Skin of body (tissue), 3 donors: ENCODE measurements at places on chromosomes 1 and 21.

DNA sequence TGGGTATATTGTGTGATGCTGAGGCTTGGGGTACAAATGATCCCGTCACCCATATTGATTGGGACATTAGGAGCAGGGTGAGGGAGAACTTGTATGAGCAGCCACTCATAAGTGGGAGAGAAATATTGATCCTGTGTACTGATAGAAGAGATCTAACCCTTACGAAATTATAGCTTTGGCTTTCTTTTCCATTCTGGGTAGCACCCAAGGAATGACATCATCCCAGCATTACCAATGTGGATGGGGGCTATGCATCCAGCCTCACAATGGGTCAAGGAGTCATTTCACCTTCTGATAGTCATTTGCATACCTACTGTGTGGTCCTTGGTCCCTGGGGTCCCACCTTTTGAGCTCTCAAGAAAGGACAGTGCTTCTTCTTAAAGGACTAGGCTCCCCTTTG is 1.9 kb upstream of the NAV1 start:
- no peak for DNase-seq

DNA sequence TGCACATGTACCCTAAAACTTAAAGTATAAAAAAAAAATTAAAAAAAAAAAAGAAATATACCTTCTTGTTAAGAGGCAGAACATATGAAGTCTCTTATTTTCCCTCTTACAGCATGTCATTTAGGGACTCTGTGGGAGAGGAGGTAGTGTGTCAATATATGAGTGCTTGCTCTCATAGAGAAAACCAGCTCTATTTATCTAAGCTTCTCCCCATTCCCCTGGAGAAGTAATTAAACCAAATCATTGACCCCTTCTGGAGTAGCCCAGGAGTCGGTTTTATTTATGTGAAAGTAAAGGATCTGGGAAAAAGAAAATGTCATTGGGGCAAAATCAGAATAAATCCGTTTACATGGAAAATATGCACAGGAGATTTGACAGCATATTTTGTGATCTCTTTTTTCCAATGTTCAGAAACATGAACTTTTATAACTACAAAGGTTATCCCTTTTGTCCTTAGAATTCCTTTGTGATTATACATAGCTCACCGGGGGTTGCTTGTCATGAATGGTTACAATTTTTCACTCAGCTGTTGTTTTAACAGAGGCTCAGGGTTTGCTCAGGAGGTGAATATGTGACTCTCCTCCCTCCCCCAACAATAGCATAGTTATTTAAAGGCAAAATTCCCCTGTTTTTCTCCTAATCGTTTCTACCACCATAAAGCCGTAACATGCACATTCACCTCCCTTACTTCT is 114.5 kb upstream of the C1orf21 start:
- no peak for DNase-seq

DNA sequence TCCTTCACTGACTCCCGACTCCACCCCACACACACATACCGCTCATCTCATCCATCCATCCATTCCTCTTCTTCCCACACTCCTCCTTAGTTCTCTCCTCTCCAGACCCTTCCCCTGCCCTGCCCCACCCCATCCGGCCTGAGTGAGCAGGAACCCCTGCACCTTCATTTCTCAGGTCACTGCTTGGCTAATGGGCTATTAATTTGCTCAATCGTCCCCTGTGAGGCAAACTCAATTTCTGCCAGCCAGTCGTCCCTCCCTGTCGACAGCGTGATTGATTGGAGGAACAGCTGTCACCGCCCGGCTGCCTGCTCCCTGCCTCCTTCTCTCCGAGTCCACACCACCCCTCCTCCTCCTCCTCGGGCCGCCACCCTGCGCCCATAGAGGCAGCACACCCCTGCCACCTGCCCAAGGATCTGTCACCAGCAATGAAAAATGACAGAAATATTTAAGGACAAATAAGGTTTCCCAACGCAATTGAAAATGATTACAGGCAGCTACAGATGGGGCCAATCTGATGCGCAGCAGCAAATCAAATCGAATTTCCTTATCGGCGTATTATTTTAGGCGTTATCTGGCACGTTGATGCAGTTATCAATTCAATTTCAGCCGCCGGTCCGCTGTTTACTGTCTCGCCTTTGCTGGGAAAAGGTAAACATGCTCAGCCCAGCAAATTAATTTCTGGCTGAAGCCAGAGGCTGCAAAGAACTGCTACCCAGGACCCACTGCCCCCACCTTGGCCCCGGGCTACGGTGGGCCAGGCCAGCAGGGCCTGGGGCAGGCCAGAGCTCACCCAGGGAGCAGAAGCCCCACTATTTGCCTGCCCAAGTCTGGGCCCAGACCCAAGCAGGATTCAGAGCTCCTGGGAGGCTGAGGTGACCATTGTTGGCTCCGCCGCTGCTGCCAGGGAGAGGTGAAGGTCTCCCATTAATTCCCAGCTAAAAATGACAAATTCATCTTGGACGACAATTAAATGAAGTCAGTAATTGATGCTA is 71.3 kb downstream of the TMEM53 start:
- DNase-seq = no peak

DNA sequence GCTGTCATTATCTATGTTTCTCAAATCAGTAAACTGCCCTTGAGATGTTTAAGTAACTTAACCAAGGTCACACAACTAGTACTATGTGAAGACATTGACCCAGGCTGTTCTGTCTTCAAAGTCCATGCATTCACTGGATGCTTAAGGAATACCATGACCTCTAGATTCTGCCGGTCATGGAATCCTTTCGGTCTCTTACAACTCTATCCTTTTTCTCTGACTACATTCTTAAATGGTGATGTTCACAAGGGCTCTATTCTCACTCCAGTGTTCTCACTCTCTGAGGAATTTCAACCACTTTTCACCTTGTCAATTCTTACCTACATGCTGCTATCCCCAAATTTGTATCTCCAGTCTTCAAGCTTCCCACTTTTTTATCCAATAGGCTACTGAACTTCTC is 15.2 kb downstream of the CRYZ start:
- no peak for DNase-seq

GRCh38 chr1:2204415-2205190 is 10.0 kb upstream of the FAAP20 start:
- DNase-seq = peak; percentile 91

GRCh38 chr1:223628233-223629125 is 37.0 kb downstream of the CAPN8 start:
- DNase-seq = no peak

- no peak for DNase-seq
Measured at GRCh38 chr1:244384066-244384465, 67.6 kb downstream of the ADSS2 start.

- peak; percentile 47 for DNase-seq
Measured at GRCh38 chr1:150548632-150549495, at the start of gene ADAMTSL4. TSS of gene ADAMTSL4 (plus strand) at chr1:150549408. CDS start at chr1:150552289, 2,881 bp downstream.

GRCh38 chr1:54888080-54888733 is 1.2 kb upstream of the DHCR24 start:
- DNase-seq = no peak

DNA sequence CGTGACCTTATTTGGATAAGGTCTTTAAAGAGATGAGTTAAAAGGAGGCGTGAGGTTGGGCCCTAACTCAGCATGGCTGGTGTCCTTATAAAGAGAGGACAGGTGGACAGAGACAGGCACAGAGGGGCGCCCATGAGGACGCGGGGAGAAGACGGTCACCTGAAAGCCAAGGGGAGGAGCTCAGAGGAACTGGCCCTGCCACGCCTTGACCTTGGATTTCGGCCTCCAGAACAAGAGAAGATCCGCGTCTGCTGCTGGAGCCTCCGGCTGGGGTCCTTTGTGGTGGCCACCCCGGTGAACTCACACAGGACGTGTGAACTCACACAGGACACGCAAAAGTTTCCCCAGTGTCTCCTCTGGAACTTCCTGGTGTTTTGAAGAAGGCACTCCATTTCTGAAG is 122.7 kb downstream of the SIK1 start:
- no peak for DNase-seq

DNA sequence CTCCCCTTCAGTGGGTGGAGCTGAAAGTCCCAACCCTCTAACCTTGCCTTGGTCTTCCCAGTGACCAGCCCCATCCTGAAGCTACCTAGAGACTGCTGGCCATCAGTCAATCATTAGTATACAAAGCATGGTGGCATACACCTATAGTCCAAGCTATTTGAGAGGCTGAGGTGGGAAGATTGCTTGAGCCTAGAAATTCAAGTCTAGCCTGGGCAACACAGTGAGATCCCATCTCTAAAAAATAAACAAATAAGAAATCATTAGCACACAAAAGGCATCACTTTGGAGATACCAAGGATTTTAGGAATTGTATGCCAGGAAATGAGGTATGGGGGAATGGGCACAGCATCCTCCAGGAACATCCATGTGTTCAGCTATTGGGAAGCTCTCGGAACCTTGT is 4.4 kb upstream of the IFI6 start:
- no peak for DNase-seq

GRCh38 chr21:45552696-45553391 is 10.6 kb upstream of the SLC19A1 start:
- DNase-seq = no peak

- no peak for DNase-seq
Measured at GRCh38 chr1:61397495-61397894, 315.1 kb downstream of the NFIA start.

DNA sequence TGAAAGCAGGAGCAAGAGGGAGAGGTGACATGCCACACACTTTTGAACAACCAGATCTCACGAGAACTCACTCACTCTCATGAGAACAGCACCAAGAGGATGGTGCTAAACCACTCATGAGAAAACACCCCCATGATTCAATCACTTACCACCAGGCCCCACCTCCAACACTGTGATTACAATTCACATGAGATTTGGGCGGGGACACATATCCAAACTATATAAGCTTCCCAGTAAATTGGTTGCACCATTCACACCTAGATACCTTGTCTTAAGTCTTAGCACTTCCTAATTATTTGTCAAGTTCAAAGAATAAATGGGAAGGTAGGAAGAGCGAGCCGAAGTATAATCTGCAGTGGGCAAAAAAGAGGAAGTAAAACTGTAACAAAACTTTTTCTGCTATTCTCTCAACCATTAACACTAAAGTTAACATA is 34.3 kb downstream of the AMY1C start:
- no peak for DNase-seq
